ACHN (cell line): ENCODE measurements at places on chromosomes 3 and 15.

DNA sequence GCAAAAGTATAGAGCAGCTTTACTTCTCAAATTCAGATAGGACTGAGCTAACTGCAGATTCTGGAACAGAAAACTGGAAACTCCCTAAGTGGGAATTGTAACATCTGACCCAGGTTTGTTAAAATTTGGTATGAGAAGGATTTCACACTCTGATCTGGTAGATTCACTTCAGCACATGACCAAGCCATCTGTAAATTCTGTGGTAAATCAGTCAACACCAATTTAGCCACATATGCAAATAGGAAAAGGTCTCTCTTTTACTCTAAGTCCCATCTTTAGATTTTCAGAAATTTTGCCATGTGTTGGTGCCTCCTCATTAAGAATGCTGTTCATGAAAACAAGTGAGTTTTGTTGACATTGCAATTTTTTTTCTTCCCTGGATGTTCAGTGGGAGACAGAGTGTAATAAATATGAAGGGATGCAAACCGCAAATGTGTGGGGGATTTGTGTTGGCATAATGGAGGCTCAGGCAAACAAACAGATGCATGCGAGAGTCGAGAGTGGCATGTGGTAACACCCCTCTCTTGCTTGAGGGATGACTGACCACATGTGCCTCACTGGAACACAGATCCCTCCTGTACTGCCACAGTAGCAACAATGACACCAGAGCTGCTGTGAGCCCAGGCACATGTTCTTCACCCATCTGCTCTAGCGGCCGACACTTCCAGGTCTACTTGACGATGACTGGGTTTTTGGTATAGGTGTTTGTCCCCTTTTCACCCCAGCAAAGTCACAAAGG is 146.6 kb downstream of the FEZF2 start:
- DNase-seq = no peak

GRCh38 chr3:45608296-45608695 is 13.7 kb downstream of the LIMD1 start:
- DNase-seq = no peak

DNA sequence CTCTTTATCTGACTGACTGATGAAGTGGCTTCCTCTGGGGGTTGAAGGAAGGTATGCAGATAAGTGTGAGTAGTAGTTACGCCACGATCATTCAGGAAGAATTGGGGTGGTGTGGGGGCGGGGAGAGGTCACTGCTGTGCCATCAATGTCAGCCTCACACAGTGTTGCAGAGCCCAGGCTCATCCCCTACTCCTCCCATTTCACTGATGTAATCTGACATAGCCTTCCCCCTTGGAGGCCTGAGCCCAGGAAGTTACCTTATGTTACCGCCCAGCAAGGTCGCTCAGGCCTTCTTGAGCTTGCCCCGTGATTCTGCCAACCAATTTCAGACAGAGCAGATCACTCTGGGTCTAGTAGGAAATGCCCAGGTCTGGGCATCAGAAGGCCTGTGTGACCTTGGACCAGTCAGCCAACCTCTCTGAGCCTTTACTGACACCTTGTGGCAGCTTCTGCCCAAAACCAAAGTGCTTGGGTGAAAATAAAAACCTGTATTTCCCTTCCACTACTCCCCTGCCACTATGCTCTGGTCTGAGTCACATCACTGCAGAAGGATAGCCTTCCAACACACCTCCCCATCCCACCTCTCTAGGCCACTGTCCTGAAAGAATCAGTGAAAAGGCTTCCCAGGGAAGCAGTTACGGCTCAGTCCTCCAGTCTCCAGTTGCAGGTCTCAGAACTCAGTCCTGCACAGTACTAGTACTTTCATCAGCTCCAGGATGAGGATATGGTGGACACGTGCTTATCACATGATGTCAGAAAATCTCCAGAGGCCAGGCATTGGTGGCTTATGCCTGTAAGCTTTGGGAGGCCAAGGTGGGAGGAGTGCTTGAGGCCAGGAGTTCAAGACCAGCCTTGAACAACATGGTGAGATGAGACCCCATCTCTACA is 28.1 kb upstream of the INSYN1 start:
- DNase-seq = peak; percentile 21

DNA sequence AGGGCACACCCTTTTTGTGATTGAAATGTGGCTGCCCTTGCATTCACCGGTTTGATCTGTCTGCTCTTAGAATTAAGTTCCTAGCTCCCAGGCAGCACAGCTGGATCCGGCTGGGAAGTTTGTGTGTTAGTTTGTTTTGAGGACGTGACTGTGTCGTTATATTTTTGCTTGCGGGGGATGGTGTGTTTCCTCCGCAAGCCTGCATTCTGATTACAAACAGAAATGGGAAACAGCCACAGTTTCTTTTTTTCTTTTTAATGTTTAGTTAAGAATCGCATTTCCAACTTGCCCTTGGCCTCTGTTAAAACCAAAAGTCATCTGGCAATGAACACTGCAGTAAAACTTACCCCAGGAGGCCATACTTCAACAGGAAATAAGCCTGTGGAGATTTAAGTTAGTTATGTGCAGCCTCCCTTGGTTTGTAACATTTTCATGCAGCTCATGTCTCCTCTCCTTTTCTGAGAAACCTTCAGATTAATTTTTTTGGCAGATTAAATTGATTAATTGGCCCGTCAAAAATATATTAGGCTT is 888 bp downstream of the TMOD3 start:
- DNase-seq = peak; percentile 28

DNA sequence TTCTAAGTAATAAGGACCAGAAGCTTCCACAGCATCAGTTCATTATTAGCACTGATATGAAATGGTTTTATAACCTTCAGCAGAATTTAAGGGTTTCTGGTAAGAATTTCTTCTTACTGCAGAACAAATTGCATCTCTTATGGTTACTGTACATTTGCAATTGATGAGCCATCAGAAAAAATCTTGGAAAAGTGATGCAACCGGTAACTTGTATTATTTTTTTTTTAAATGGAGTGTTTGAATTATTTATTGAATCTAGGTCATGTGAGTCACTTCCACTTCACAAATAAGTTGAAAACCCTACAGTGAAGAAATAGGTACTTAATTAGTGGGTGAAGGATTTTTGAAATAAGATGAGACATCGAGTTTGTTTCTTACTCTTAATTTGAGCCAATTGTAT is 786.0 kb downstream of the TUSC7 start:
- DNase-seq = no peak

- no peak for DNase-seq
Observed at GRCh38 chr15:85408270-85408746, 27.9 kb downstream of the AKAP13 start.

DNA sequence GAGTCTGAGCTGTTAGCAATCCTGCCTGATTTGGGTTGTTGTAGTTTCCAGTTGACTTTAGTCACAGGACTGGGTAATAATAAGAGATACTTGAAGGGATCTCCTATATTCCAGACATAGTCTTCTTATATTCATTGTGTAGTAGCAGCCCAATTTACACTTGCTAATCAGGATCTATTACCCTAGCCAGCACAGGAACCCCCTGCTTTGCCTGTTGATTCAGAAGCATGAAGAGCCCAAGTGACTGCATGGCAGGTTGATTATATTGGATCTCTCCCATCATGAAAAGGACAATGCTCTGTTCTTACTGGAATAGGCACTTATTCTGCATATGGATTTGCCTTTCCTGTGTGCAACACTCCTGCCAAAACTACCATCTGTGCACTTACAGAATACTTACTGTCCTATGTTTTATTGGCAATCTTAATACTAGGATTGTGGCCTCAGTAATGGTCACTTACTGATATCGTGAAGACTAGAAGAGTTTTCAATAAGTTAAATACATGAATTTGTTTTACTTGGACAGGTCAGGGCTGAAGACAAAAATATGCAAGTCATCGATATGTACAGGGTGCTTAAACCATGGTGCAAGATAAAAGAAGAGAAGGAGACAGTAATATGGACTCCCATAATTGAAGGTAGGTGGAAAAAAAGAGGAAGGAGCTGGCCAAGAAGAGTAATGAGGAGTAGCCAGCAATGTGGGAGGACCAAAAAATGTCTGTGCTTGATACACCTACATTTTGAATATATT is 304.1 kb downstream of the MCTP2 start:
- DNase-seq = no peak

DNA sequence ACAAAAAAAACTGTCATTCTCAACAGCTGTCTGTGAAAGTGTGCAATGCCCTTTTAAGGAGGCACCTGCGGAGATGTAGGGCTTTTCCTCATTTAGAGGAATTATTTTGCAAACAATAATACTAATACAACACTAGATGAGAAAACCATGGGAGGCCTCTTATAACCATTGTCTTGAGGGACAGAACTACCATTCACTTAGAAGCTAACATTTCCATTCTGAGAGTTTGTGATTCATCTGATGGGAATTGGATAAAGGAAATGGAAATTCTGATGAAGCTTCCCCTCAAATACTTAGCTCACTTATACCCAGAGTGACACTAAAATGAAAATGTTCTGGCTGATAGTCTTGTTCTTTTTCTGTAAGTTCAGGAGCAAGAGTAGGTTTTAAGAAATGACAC is 147.7 kb downstream of the CADPS start:
- no peak for DNase-seq

DNA sequence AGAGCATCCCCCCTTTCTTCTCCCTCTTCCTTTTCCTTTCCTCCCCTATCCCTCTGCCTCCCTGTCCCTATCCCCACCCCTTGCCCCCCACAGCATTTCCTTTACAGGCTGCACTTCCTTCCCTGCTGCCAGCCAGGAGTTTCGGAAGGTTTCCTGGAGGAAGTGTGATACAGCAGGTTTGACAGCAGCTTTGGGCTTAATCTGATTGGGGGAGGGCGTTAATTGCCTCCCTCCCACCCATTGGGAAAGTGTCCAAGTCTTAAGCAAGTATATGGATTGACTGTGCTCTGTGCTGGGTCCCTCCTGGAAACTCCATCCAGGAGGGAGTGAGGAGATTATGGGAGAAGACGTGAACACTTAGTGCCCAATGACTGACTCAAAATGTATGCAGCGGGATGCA is 1.8 kb downstream of the SCAMP5 start:
- no peak for DNase-seq

DNA sequence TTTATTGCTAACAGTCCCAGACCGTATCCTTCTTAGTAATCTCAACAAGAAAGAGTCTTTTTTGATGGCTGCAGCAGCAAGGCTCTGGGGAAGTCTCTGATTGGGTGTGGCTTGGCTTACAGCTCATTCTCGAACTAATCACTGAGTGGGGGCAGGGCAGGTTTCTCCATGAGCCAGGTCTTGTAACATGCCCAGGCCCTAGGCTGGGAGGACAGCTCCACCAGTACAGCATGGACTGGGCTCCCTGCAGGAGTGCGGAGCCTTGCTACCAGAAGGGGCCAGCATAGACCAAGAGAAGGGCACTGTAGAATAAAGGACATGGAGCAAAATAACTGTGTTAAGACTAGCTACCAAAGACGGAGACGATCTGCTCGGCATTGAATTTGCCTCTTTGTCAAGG is 7.2 kb downstream of the CD276 start:
- DNase-seq = no peak

- DNase-seq = no peak
Observed at GRCh38 chr3:63949005-63949404, 36.8 kb upstream of the SCAANT1 start.
